ENCODE measurements at places on chromosomes 1 and 21. TPM values are rescaled to one million over a fixed set of nuclear protein-coding genes. Genes with fewer than 3 reads are reported as not detected.

HAPLN2 gene
- not detected for total RNA-seq

- peak; percentile 75 for DNase-seq
- no peaks in the 10 kb centered on the region for H3K27me3 ChIP-seq
- peak overlapping the region; percentile 64 for H3K27ac ChIP-seq
- H3K4me1 ChIP-seq, result peaks cover 30% of the 10 kb centered on the region
These were observed 216.8 kb downstream of the TOMM20 start for GRCh38 chr1:234911787-234912186.

DNA sequence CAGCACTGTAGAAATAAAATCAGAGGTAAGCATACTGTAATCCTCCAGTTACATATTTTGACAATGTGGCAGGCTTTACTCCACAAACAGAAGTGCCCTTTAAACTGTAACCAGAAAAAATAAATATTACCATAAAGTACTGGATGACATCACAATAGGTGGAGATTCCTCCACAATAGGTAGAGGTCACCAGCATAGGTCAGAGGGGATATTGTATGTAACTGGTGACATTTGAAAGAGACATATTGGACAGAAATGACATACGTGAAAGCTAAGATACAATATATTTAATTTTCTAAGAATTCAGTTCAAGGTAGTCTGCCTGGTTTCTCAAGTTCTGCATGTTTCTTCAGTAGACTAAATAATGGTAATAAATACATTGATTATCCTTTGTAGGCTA is at the start of gene ASB17:
Gene ASB17 (minus strand): TSS at position 101 of the 400 bp plus-strand sequence. CDS start 113 bp downstream, outside the sequence.
- H3K27ac ChIP-seq, result no peak within 1 kb of the TSS
- no peak for DNase-seq
- no peaks in the 10 kb centered on the region for H3K4me1 ChIP-seq
- no peaks in the 10 kb centered on the region for H3K36me3 ChIP-seq
- no peak within 1 kb of the TSS for H3K4me3 ChIP-seq

- H3K27me3 ChIP-seq, result no peaks in the 10 kb centered on the region
- H3K4me1 ChIP-seq, result peaks cover 16% of the 10 kb centered on the region
- no peak for DNase-seq
- H3K36me3 ChIP-seq, result no peaks in the 10 kb centered on the region
- H3K4me3 ChIP-seq, result no peak overlapping the region
These were observed 34.9 kb upstream of the PLA2G5 start for GRCh38 chr1:20035114-20035513.

PALMD gene
- not detected for total RNA-seq

FCGR3A gene
- 892 TPM for total RNA-seq

- no peaks in the 10 kb centered on the region for H3K4me1 ChIP-seq
- no peaks in the 10 kb centered on the region for H3K36me3 ChIP-seq
- H3K27ac ChIP-seq, result no peak overlapping the region
- H3K27me3 ChIP-seq, result no peaks in the 10 kb centered on the region
- no peak for DNase-seq
These were observed 191.7 kb downstream of the HS2ST1 start for GRCh38 chr1:87106144-87106543.
